Activated CD8-positive, alpha-beta T cell treated with anti-CD3 and anti-CD28 coated beads, Interleukin-2, amount 10 ng/mL, durations not matched to agents 7 days and 5 days (primary cell): ENCODE measurements at places on chromosomes 4 and X. TPM values are rescaled to one million over a fixed set of nuclear protein-coding genes. Genes with fewer than 3 reads are reported as not detected.

- DNase-seq = no peak
Measured at GRCh38 chr4:119489305-119489704, 139.3 kb downstream of the PDE5A start.

DNA sequence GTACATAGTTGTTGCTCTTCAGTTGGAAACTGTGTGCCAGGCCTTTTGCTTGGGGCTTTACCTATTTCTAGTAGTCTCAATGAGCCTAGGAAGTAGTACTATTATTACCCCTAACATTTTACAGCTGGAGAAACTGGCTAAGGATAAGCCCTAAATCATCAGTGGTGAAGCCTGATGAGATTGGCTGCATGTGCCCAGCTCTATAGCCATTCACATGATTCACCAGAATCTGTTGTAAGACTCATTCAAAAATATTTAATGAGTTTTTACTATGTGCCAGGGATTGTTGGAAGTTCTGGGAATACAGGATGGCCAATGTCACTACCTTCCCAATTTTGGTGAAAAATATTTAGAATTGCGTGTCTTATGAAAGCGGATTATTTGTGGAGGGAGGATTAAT lies 2.8 kb downstream of the KIT start:
- no peak for DNase-seq

GRCh38 chr4:74293558-74293957 lies 14.7 kb upstream of the EPGN start:
- no peak for DNase-seq

GRCh38 chr4:14361084-14361483 lies 641.2 kb upstream of the CPEB2 start:
- DNase-seq = no peak

Gene BEND2
- not detected for total RNA-seq

- DNase-seq = no peak
Measured at GRCh38 chr4:1241466-1241935, 7.4 kb downstream of the CTBP1 start.

GRCh38 chrX:46992070-46992469 lies 79.8 kb downstream of the JADE3 start:
- DNase-seq = no peak

GRCh38 chrX:1727531-1728027 lies 112.7 kb downstream of the ASMT start:
- no peak for DNase-seq

DNA sequence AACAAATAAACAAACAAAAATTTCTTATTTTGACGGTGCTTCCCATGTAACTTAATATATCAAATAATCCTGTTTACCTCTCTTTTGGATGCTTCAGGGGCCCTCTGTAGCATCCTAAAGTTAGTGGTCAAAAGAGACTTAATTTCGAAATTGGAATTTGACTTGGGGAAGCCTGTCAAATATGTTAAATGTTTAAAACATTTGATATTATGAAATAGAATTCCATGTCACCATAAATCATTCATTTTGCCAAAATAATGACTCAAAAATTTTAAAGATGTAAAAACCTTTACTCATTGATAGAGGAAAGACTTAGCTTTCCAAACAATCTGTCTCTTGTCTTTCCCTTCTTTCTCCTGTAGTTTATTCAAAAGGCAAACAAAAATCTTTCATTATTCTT lies 20.6 kb upstream of the TEX13A start:
- DNase-seq = no peak

DNA sequence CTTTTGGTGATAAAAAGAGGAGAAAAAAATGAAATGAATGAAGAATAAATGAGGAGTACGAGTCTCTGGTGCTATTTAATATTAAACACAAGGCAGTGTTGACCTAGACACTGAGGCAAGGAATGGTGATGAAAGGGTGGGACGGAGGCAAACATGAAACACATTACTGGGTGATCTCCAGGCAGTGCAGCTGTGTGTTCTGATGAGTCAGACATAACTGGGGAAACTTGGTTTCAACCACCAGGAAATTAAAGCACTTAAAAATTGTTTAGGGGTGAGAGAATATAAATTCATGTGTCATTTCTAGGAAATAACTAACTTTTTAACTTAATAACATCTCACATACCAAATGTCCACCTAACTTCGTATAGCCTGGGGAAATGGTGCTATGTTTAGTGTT lies 19.7 kb upstream of the CXCL6 start:
- no peak for DNase-seq

DNA sequence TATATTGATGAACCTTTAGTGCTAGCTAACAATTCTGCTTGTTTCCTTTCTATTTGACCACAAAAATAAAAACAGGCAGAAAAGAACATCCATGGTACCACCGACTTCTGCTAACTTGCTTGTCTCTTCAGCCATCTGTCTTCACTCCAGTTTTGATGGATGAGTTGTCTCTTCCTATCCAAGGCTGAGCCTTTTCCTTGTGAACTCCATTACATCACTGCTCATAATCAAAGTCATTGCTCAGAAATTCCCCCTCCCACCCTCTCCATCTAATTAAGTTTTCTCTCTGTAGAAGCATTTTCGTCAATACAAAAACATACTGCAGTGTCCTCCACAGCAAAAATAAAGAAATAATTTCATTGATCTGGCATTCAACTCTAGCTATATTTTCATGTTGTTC lies 184.4 kb downstream of the SPCS3 start:
- DNase-seq = no peak

- no peak for DNase-seq
Measured at GRCh38 chrX:5080791-5081190, 1147.9 kb downstream of the NLGN4X start.

GRCh38 chr4:182555997-182556418 lies 312.8 kb downstream of the TENM3 start:
- no peak for DNase-seq

DNA sequence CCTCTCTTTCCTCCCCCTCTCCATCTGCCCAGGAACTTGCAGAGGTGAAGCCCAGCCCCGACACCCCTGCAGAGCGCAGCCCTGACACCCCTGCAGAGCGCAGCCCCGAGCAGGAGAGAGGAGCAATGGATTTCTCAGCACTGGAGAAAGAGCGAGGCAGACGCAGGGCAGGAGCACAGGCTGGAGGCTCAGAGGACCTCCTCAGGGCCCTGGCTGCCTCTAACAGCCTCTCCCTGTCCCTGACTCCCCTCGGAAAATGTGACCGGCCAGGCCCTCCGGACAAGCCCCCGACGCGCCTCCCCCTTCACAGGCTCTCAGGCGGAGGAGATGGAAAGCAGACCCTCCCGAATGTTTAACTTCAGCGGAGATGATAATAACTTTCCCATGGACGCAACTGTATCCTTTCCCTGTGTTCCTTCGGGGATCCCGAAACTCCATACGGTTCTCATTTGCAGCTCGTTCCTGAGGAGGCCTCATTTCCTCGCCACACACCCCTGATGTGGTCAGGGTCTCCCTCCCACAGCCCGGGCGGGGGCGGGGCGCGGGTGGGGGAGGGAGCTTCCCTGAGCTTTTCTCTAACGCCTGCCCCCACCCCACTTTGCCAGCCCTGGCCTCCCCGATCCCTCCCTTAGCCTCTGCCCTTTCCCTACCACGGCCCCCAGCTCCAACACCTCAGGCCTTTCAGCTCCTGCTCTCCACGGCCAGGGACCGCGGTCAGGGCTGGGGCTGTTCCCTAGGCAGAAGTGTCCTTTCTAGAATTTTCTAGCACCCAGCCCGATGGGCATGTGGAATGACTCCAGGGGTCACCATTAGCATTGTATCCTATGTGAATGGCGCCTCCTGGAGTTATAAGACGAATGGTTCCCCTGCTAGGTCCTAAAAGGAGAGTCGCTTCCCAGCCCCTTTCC lies 201.1 kb upstream of the BCOR start:
- DNase-seq = no peak

DNA sequence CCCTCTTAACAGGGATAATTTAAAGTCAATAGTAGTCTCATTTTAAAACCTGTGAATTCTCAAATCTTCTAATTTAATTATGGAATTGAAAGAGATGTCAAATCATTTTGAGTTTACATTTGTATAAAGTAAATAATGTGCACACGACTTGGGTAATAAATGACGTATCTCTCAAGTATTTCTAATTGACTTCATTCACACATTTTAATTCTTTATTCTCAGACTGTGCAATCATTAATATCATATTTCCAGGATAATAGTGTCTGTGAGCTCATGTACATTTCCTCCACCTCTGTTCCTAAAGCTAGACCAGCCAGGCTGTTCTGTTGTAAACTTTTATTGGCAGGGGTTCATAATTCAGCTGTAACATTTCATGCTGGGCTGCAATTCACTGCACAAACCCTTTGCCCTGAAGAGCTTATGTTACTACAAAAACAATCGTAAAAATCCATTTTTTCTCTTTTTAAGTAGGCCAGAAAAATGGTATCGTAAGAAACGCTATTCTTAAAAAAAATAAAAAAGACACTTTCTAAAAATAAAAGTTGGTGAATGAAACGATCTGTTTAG lies 1103.1 kb upstream of the TENM3 start:
- no peak for DNase-seq

GRCh38 chr4:7425591-7426468 lies 8.9 kb downstream of the PSAPL1 start:
- no peak for DNase-seq

GRCh38 chr4:168699224-168699878 lies 202.5 kb downstream of the PALLD start:
- DNase-seq = no peak

DNA sequence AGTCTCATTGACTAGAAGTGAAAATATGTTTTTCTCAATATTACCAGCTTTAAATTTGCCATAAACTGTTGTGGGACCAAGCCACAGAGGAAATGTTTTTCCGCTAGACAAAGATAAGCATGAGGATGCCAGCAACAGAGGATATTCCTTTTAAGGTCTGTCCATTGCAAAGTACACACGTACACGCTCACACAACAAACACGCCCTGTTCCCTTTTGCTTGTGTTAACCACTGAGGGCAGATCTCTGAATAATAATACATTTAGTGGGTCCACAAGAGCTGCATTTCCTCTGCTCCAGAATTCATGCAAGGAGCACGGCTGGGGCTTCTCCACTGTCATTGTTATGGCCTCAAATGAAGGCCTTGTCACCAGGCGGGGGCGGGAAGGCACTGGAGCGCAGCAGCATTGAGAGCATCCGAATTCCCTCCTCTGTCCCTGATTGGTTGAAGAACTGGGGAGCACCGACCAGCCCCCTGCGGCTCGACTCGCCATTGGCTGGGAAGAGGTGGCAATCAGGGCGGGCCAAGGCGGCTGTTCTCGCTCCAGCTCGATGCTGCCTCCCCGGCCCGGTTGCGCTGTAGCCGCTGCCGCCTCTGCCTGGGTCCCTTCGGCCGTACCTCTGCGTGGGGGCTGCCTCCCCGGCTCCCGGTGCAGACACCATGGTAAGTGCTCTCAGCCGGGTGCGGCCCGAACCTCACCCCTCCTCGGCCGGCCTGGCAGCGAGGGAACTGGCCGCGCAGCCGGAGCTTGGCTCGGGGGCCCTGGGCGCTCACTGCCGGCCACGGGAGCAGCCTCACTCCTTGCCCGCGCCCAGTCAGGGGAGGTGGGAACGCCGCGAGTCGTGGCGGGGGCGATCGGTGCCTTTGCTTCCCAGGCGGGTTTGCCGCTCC lies at the start of gene GUCY1B1:
Gene GUCY1B1 (plus strand): TSS at position 541 of the 891 bp plus-strand sequence. CDS start 120 bp downstream, at position 661.
- peak; percentile 73 for DNase-seq

GRCh38 chrX:34559325-34559724 lies 97.8 kb downstream of the TMEM47 start:
- DNase-seq = peak; percentile 23

Gene DCAF4L1
- total RNA-seq = 0.21 TPM

DNA sequence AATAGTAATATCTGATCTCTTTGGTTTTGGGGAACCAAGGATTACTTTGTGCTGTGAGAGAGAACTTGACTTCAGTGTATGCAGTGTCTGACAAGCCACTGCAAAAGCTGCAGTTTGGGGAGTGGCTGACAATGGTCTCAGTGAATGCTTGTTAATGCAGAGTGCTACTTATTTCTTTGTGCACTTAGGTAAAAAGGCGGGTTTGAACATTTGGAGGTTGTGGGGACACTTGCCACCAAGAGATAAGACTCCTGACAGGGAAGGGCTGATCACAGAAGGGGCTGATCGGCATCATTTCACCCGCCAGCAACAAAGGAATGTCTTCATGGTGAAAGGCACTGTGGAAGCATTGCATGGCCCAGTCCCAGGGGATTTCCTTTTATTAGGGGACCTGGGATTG lies 28.6 kb upstream of the USP46 start:
- no peak for DNase-seq

Gene NLGN3
- total RNA-seq = 0.83 TPM

- no peak for DNase-seq
Measured at GRCh38 chr4:120765260-120765680, 157.3 kb downstream of the PRDM5 start.

Gene UNC5C
- total RNA-seq = not detected

DNA sequence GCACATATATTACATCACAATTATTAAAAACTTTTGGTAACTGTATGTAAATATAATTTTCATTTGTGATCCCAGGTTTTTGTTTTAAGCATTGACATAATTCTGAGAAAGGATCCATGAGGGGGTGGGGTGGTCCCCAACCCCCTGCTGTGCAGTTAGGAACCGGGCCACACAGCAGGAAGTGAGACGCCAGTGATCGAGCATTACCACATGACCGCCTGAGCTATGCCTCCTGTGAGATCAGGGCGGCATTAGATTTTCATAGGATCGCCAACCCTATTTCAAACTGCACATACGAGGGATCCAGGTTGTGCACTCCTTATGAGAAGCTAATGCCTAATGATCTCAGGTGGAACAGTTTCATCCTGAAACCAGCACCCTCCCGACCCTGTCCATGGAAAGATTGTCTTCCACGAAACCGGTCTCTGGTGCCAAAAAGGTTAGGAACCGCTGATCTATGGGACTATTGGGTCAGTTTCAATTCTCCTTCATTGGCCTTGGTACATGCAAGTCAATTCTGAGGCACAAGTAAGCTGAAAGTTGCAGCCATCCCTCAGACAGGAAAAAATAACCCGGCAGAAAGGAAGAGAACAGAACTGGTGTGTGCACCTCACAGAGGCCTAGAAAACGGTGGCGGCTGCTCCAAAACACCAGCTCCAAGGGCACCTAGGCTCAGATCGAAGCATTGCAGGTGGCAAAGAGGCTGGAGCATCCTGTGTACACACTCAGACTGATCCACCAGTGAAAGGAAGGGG lies 7.0 kb upstream of the TMSB4X start:
- DNase-seq = peak; percentile 58

DNA sequence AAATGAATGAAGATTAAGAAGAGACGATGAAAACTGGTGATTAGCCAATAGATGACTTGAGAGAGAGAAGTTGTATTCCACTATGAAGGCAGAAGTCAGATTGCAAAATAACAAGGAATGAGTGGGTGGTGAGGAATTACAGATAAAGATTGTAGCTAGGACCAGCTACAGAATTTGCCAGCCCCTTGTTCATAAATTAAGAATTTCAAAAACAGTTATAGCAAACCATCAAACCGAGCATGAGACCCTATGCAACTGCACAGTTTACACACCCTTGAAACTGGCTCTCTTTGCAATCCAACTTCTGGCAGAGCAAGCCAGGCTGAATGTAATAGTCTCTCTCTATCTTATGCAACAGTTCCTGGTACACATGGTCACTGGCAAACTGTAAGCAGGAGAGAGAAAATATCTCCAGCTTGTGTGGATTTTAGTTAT lies 35.2 kb downstream of the STAP1 start:
- no peak for DNase-seq

Gene P2RY8
- total RNA-seq = 65.5 TPM

GRCh38 chrX:133527415-133527814 lies 112.1 kb upstream of the GPC4 start:
- no peak for DNase-seq

Gene FAM241A
- 1.2 TPM for total RNA-seq

Gene MAGEA2
- not detected for total RNA-seq

Gene PPARGC1A
- total RNA-seq = not detected

Gene PCYT1B
- total RNA-seq = not detected

GRCh38 chr4:23455456-23456158 lies 434.2 kb downstream of the PPARGC1A start:
- DNase-seq = no peak
